ENCODE measurements at places on chromosomes 12 and 14.

DNA sequence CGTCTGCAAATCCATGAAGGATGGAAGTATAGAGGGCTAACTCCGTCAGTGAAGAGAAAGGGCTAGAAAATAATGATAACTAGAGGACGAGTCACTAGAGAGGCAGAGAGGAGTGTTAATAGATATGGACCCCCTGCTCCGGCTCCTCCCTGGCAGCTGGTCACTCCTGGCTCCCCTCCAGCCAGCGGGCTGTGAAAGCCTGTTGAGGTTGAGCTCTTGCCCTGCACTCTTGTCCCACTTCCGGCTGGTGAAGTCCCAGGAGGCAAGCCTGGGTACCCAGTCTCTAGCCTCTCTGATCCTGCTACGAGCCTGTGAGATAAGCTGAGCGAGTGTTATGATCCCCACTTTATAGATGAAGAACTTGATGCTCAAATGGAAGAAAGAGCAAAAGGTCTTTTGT, 90.3 kb downstream of the RFX4 start:
- no peak for DNase-seq

DNA sequence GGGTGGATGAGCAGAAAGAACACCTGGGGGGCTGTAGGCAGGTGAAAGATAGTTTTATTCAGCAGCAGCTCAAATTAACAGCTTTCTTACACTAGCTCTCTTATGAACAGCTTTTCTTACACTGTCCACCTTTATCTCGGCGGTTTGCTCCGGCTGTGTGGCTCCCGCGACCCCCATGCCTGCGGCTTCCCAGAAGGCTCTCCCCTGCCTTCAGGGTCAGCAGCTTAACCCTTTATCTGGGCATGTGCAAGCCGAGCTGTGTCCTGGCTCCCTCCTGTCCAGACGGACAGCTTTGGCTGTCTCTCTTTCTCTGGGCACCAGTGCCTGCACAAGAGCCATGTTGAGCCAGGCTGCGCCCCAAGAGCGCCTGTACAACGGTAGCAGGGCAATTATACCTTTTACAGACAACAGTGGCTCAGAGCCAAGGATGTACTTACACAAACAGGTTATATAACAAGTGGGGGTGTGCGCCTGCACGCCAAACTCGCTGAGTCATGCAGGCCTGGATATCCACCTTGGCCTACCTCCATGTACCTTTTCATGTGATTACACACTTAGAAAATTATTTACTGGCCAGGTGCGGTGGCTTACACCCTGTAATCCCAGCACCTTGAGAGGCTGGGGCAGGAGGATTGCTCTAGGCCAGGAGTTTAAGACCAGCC, 28.5 kb upstream of the KLHL42 start:
- no peak for DNase-seq

DNA sequence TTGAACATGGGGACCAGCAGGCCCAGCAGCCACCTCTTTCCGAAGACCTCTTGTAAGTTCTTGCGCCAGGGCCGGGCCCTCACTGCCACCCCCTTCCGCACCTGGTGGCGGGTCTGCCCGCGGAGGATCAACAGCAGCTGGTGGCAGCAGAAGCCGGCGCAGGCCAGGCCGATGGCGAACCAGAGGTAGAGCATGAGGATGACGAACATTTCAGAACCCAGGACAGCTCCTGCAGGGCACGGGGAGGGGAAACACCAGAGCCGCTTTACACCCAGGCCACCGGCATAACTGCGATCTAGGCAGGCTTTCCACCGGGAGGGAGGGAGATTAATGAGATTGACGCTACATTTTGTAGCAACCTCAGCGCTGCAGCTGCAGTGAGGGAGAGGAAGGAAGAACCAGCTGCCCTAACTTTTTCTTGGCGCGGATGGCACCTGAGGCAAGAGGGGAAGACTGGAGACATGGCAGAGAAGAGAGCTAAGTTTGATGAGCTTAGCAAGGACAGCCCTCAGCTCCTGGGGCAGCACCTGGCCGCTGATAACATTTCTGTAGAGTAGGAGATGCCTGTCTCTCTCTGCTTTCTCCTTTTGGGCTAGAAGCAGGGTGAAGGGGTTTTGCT, 7.8 kb downstream of the ZDHHC22 start:
- DNase-seq = no peak

- DNase-seq = no peak
Measured at GRCh38 chr14:33457021-33457420, 493.9 kb downstream of the EGLN3 start.

GRCh38 chr14:89493877-89494634, 77.0 kb upstream of the FOXN3 start:
- no peak for DNase-seq

- no peak for DNase-seq
Measured at GRCh38 chr12:68469113-68469512, 137.0 kb upstream of the MDM1 start.

GRCh38 chr12:989751-990660, 1.0 kb upstream of the ERC1 start:
- DNase-seq = peak; percentile 78

- no peak for DNase-seq
Measured at GRCh38 chr14:105313381-105314286, 914 bp upstream of the PACS2 start.

DNA sequence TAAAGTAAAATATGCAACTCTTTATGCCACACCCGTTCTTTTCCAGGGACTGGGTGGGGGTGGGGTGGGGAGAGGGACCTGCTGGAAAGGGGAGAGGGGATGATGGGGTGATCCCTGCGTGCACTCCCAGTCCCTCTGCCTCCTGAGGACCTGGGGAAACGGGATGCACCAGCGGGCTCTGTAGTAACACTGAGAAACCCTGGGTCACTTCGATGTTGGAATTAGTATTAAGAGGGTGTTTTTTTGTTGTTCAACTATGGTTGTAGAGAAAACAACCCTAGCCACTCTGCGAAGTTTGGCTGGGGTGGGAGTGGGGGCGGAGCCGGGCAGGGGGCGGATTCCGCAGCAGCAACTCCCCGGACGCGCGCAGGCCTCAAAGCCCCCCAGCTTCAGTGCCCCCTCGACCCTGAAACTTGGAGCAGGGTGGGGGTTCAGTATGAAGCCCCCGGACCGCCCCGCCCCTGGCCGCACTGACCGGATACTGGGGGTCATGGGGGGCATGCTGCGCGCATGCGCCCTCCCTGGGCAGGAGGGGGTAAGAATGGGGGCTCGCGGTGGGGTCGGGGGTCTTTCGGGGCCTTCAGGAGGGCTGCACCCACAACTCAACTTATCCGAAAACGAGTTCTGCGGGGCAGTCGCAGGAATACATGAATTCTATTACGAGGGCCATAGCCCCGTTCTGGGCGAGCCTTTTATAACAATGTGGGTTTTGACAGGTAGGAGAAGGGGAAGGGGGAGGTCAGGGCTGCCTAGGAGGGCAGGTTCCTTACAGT, 1.3 kb upstream of the ARHGEF25 start:
- no peak for DNase-seq

- DNase-seq = no peak
Measured at GRCh38 chr14:101635749-101636560, 74.7 kb downstream of the DIO3 start.

GRCh38 chr12:89259821-89260220, 92.5 kb downstream of the DUSP6 start:
- no peak for DNase-seq

- DNase-seq = no peak
Measured at GRCh38 chr12:31331242-31331641, 5.3 kb upstream of the SINHCAF start.

DNA sequence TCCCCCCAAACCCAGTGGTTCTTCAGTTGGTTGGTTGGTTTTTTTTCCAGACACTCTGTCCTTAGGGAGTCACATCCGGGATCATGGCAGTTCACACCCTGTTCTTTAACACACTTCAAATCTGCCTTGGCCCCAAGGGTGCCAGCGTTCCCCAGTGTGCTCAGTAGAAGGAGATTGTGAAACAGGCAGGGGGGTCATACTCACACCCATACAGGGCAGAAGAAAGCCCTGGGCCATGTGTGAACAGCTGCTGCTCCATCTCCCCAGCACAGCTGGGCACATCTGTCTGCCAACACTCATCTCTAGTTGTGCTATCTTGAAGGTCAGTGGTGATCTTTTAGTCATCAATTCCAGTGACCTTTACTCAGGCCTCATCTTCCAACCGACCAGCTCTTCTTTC, 64.4 kb upstream of the FUT8 start:
- no peak for DNase-seq

DNA sequence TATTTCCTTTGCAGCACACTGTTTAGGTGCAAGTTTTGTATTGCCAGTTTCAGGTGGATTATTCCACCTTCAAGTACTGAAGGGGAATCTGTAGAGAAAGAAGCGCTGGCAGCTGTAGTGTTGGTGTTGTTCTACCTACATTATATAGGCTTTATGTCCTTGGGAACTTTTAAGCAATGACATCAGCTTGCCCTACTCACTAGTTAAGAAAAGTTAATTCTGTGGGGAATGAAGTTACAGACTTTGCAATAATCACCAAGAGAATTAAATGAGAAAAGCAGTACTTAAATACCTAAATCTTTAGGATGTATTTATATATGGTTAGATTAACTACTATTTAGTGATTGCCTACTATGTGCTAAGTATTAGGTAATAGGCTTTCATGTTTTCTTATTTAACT, at the start of gene OR4E1:
Gene OR4E1, minus strand, starts transcription at position 101 of the 400 bp plus-strand sequence. CDS start 2,883 bp downstream, outside the sequence.
- DNase-seq = no peak

GRCh38 chr12:31923063-31923412, 36.2 kb upstream of the RESF1 start:
- DNase-seq = no peak

GRCh38 chr14:30885840-30886740, 11.7 kb downstream of the COCH start:
- DNase-seq = no peak

GRCh38 chr12:54606556-54606955, 18.1 kb upstream of the PPP1R1A start:
- DNase-seq = no peak

- DNase-seq = peak; percentile 51
Measured at GRCh38 chr12:6038160-6038559, 86.3 kb downstream of the VWF start.

DNA sequence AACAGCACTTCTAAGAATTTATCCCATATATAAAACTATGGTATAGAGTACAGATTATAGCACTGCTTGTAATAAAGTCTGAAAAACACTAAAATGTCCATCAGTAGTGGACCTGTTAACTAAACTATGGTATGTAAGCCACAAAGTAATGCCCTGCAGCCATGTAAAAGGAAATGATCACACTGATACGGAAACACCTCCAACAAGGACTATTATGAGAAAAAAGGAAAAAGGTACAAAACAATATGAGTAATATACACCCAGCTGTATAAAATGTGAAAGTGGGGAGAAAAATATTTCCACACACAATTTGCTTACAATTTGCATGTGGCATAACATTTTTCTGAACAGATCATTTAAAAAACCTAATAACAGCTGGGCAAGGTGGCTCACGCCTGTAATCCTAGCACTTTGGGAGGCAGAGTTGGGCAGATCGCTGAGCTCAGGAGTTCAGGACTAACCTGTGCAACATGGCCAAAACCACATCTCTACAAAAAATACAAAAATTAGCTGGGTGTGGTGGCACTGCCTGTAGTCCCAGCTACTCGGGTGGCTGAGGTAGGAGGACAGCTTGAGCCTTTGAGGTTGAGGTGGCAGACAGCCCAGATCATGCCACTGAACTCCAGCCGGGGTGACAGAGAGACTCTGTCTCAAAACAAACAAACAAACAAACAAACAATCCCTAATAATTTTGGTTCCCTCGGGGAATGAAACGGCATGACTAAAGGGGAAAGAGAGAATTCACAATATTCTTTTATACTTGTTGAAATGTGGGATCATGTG, 250.5 kb downstream of the MED13L start:
- DNase-seq = peak; percentile 53

DNA sequence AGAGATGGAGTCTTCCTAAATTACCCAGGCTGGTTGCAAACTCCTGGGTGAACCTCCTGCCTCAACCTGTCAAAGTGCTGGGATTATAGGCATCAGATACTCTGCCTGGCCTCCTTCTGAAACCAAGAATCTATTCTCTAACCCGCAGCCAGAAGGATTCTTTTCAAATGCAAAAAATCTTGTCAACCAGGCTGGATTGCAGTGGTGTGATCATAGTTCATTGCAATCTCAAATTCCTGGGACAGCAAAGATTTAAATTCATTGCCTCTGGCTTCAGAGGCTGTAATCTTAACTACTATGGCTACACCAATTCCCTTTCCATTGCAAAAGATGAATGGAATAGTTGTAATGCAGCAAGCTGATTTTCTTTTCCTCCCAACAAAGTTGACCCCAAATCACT, 106.3 kb upstream of the TBX3 start:
- no peak for DNase-seq

GRCh38 chr12:104768033-104768432, 190.1 kb downstream of the SLC41A2 start:
- no peak for DNase-seq

DNA sequence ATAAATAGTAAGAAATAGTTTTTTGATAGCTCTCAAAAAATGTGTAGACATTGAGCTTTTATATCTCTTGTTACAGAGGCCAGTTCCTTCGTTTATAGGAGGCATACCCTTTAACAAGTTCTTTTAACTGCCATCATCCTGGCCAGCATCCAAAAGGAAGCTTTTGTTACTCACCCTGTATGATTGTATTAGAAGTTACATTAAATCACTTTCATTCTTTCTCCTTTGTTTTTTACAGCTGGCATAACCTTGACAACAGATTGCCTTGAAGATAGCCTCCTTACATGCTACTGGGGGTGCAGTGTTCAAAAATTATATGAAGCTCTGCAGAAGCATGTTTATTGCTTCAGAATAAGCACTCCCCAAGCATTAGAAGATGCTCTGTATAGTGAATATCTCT, 20.1 kb downstream of the CGRRF1 start:
- no peak for DNase-seq

- peak; percentile 28 for DNase-seq
Measured at GRCh38 chr12:7144414-7145120, 14.4 kb downstream of the CLSTN3 start.

GRCh38 chr14:95006051-95006450, 151.3 kb downstream of the DICER1 start:
- DNase-seq = no peak

DNA sequence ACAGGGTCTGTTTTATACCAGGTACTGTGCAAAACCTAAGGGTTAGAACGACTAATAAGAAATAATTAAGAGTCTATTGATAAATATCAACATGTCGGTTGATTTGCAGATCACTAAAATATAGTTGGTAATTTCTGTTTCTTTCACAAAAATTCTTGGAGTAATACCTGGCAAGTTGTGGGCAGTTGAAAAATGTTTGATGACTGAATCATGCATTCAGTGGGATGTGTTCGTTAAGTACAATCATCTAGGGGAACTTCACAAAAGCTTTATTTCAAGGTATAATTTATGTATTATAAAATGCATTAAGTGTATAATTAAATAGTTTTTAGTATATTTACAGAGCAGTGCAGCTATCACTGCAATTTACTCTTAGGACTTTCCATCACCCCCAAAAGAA, 120.0 kb downstream of the KCNA5 start:
- DNase-seq = no peak

GRCh38 chr12:56336361-56337167, 2.1 kb upstream of the IL23A start:
- no peak for DNase-seq

GRCh38 chr14:34450542-34450915, 11.5 kb downstream of the SPTSSA start:
- DNase-seq = no peak

GRCh38 chr14:66038212-66038611, 448.0 kb upstream of the CCDC196 start:
- DNase-seq = peak; percentile 22

Measured in foreskin melanocyte (primary cell).